AG08396 (cell line): ENCODE measurements at places on chromosomes 1 and 21.

DNA sequence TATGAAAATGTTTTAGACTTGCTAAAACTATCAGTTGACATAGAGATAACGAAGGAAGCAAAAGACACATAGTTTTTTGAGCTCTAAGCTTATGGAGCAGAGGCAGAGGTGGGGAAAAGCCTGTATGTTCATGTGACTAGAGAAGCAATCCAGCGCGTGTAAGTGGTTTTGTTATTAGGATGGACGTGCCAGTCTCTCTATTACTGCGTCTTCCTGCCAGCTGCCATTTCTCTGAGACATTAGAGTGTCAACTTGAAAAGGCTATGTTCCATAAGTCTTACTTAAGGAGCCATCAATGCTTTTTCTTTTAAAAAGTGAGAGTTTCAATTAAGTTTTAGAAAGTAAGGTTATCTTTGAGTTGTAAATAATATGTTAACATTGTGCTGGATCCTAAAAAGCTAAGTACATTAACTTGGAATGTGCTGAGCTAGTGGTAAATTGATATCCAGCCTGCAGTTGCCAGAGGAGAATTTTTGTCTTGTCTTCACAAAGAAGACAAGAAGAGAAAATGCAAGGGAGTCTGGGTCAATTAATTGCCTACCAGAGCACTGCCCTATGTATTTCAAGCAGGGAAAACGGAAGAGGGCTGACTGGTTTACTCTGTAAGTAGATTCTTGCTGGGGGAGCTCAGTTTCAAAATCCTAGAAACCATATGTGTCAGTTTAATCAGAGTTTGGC, 161.8 kb upstream of the B3GALT2 start:
- DNase-seq = no peak

DNA sequence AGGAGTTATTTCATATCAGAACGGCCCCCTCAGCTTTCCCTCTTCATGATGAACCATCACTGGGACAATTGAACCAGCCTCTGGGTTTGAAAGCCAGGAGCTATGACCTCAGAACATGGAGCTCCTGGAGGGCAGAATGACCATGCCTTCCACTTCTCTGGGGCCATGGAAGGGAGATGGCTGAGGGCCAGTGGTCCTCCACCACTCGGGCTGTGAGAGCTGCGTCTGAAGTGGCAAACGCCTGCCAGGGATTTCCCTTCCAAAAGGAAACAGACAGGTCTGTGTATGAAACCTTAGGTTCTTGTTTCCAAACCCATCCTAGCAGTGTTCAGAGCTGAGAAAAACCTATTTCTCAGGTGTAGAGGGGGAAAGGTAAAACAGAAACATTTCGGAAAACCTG, 22.5 kb downstream of the PKP1 start:
- DNase-seq = no peak

- no peak for DNase-seq
Measured at GRCh38 chr1:34415140-34415539, 238.4 kb downstream of the C1orf94 start.

DNA sequence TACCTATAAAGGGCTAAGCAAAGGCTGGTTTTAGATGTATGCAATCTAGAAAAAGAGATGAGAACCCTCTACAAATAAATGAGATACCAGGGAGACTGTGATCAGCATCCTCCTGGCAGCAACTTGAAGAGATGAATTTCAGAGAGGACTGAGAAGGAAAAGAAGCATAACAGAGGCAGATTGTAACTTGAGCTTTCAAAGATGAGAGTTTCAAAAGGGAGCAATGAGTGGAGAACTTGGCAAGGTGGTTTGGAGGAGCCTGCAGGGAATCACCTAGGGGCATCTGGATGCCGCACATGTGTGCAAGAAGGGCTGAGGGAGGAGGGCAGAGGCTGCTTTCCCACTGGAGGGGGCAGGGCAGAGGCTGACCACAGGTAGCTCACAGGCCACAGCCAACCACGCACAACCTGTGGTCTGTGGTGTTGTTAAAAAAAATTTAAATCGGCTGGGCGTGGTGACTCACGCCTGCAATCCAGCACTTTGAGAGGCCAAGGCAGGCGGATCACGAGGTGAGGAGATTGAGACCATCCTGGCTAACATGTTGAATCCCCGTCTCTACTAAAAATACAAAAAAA, 50.2 kb downstream of the PCNX2 start:
- no peak for DNase-seq

DNA sequence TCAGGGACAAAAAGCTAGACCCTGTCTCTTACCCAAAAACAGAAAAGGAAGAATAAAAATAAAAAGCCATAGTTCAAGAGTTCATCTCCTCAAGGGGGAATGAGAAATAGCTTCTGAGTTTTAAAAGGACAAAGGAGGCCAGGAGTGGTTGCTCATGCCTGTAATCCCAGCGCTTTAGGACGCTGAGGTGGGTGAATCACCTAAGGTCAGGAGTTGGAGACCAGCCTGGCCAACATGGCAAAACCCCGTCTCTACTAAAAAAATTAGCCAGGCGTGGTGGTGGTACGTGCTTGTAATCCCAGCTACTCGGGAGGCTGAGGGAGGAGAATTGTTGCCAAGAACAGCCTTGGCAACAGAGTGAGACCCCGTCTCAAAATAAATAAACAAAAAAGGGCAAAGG, 38.6 kb upstream of the CPLANE2 start:
- DNase-seq = no peak

DNA sequence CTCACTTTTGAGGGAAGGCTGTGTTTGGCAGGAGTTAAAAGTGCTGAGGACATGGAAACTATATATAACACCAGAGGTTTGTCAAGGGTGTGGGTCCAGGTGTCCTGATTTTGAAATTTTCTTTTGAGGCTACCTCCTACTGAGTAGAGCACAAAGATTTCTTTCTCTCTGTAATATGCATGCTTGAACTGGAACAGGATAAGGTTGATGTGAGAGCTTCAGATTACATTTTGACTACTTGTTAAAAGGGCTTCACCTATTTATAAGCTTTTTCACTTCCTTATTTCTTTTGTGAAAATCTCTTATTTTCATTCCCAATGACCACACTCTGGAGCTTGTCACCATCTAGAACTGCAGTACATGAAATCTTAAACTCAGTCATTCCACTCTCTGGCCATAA, 59.8 kb upstream of the PLA2G4A start:
- DNase-seq = no peak

DNA sequence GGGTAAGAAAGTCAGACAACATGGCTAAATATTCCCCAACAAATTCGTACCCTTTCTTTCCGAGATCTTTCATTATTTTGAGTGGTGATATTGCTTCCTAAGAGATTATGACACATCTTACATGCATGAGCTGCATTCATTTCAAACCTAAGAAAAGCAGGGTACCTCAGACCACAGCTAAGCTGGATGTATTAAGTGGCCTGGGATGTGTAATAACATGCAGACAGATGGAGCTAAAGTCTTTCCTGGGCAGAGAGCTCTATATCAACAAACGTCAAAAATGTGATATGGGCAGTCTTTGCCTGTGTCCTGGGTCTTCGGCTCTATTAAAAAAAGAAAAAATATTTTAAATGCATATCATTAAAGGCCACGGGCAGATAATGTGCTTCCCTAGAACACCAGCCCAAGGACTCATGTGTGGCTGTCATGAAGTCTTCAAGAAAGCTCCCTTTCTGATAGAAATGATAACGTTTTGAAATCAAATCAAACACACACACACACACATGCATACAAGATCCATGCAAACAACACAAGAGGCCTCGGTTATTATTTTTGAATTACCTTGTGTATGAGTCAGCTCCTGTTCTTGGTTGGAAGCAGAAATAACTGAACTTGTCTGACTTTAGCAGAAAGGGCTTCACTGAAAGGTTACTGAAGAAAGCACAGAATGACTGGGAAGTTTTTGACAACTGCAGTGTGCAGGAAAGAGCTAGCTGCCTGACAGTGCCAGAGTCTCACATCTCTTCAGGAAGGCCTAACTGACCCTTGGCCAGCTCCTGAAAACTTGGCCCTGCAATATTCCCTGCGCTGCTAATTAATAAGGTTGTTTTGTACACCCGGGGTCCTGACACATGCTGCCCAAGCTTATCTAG, 231.2 kb downstream of the DSCAM start:
- no peak for DNase-seq

DNA sequence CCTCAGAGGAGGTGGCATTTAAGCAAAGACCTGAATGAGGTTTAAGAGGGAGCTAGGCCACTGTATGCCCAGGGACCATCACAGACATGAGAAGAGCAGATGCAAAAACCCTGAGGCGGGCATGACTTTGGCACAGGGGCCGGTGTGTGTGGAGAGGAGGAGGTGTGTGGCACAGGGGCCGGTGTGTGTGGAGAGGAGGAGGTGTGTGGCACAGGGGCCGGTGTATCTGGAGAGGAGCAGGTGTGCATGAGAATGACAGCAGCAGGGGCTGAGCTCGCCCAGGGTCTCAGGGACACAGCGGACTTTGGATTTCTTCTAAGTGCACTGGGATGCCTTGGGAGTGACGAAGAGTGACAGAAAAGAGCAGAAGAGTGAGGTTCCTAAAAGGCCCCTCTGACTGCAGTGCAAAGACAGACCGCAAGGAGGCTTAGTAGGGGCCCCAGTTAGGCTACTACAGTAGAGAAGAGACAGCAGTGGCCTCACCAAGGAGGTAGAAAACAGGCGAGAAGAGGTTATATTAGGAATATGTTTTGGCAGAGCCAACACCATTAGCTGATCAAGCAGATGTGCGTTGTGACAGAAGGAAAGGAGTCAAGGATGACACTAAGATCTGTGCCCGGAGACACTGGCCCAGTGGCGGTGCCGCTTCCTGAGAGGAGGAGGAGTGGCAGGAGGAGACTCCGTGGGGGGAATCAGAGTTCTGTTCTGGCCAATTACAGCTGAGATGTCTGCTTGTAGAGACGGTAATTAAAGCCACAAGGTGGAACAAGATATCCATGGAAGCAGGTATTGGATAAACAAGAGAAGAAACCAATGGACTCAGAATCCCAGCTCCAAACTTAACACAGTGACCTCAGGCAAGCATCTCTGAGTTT, 18.4 kb downstream of the ZBTB17 start:
- no peak for DNase-seq

- DNase-seq = peak; percentile 90
Measured at GRCh38 chr1:59057211-59057694, 239.6 kb upstream of the FGGY start.

DNA sequence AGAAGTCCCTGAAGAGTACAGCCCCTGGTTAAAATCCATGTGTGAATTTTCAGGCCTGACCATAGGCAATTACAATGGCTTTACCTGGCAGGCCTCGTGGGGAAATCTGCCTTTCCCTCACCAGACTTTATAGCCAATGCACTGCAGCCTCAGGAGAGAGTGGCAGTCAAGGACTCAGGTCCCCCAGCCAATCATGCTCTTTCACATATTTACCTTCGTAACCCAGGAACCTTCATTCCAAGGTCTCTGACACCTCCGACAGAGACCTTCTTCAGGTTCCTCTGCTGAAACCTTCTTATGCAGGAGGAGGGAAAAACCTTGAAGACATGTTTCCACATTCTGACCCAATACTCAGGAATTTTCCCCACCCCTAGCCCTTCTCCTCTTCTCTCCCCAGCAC, 118.9 kb downstream of the FASLG start:
- DNase-seq = no peak

DNA sequence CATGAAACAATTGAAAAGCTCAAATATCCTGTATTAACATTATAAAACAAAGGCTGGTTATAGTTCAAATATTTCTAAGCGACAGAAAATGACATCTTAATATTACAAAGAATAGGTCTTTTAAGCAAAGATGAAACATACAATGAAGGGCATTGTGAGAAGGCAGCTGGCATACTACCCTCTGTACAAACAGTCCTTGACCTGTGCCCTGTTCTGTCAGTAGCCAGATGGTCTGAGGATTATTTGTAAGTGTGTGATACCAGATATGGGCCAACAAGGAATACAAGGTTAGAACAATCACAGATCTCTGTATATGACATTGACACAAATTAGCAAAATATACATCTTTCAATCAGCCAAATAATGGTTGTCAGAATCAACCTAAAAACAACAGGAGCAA, 1350.4 kb downstream of the AMY1C start:
- no peak for DNase-seq

DNA sequence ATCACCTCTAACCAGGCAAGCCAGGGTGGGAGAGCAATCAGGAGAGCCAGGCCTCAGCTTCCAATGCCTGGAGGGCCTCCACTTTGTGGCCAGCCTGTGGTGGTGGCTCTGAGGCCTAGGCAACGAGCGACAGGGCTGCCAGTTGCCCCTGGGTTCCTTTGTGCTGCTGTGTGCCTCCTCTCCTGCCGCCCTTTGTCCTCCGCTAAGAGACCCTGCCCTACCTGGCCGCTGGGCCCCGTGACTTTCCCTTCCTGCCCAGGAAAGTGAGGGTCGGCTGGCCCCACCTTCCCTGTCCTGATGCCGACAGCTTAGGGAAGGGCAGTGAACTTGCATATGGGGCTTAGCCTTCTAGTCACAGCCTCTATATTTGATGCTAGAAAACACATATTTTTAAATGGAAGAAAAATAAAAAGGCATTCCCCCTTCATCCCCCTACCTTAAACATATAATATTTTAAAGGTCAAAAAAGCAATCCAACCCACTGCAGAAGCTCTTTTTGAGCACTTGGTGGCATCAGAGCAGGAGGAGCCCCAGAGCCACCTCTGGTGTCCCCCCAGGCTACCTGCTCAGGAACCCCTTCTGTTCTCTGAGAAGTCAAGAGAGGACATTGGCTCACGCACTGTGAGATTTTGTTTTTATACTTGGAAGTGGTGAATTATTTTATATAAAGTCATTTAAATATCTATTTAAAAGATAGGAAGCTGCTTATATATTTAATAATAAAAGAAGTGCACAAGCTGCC, 19.8 kb downstream of the CSF1 start:
- DNase-seq = no peak

- DNase-seq = no peak
Measured at GRCh38 chr21:33314111-33314510, 10.7 kb upstream of the IFNAR1 start.

DNA sequence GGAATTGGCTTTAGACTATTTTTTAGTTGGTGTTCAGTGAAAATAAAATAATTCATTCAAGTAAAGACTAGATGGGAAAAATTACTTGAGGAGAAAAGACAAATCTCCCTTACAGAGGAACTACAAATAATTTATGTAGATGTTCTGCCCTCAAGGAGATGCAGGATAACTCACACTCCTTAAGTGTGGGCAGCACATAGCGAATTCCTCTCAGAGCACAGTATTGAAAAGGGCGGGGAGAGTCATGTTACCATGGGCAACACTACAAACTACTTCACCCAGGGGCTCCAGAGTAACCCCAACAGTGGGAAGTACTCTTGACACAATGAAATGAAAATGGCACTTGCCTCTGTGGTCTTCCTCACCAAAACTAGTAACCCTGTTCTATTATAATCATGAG, 20.6 kb upstream of the LAMC2 start:
- no peak for DNase-seq

GRCh38 chr1:161727256-161727924, 6.0 kb downstream of the FCRLB start:
- peak; percentile 42 for DNase-seq

GRCh38 chr1:67166196-67166595, at the start of gene IL23R:
Gene IL23R (plus strand): TSS chr1:67166454. CDS start chr1:67168121, 1,667 bp downstream.
- DNase-seq = no peak

- no peak for DNase-seq
Measured at GRCh38 chr21:27426196-27426595, 459.3 kb upstream of the ADAMTS5 start.
